Effector memory CD8-positive, alpha-beta T cell (primary cell): ENCODE measurements at places on chromosomes 6 and 20.

DNA sequence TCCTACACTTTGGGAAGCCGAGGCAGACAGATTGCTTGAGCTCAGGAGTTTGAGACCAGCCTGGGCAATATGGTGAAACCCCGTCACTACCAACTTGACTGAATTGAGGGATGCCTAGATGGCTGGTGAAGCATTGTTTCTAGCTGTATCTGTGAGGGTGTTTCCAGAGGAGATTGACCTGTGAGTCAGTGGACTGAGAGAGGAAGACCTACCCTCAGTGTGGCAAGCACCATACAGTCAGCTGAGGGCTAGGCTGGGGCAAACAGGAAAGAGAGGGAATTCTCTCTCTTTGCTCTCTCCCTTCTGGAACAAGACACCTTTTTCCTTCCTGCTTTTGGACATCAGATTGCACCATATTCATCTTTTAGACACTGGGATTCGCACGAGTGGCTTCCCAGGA, 3.7 kb upstream of the ZUP1 start:
- no peak overlapping the region for H3K27ac ChIP-seq
- no peak for DNase-seq
- no peak overlapping the region for H3K4me3 ChIP-seq
- peaks cover 8% of the 10 kb centered on the region for H3K36me3 ChIP-seq
- peaks cover 7% of the 10 kb centered on the region for H3K4me1 ChIP-seq
- H3K27me3 ChIP-seq, result peaks cover 34% of the 10 kb centered on the region

DNA sequence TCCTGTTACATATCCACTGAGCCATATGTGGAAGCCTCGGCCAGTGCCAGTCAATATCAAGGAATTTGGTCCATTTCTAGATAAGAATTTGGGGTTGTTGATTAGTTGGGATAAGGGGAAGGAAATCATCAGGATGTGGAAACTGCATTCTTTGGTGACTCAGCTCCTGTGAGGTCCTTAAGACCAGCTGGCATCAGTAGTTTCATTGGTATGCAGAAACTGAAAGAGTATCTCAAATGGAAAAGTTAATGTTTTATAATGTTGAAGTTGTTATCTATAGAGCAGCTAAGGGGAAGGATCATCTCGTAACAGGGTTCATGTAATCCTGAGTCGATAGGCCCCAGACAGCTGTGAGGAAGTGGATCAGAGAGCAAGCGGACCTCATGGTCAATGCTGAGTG, 87.9 kb upstream of the PRND start:
- no peak overlapping the region for H3K27ac ChIP-seq
- H3K4me3 ChIP-seq, result no peak overlapping the region
- peaks cover 3% of the 10 kb centered on the region for H3K4me1 ChIP-seq
- DNase-seq, result no peak

GRCh38 chr6:110944681-110945151, 13.8 kb upstream of the GTF3C6 start:
- H3K4me1 ChIP-seq, result no peaks in the 10 kb centered on the region
- DNase-seq, result no peak
- H3K4me3 ChIP-seq, result no peak overlapping the region
- no peak overlapping the region for H3K27ac ChIP-seq

DNA sequence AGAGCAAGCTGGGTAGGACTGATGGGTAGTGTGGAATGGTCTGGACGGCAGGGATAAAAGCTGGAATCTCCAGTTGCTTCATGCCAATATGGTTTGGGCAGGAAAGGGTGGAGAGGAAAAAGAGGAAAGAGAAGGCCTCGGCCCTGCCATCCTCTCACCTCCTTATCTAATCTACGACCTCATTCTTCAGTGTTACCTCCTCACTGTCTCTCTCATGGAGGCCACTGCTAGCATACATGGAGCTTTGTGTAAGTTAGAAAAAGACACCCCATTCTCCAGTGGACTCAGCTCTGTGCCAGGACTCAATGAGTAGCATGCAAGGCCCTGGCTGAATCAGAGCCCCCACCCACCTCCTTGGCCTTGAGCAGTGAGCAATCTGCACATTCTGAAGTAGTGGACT, 6.1 kb upstream of the ARID1B start:
- H3K36me3 ChIP-seq, result no peaks in the 10 kb centered on the region
- no peaks in the 10 kb centered on the region for H3K27me3 ChIP-seq
- no peak for DNase-seq
- no peak overlapping the region for H3K4me3 ChIP-seq

DNA sequence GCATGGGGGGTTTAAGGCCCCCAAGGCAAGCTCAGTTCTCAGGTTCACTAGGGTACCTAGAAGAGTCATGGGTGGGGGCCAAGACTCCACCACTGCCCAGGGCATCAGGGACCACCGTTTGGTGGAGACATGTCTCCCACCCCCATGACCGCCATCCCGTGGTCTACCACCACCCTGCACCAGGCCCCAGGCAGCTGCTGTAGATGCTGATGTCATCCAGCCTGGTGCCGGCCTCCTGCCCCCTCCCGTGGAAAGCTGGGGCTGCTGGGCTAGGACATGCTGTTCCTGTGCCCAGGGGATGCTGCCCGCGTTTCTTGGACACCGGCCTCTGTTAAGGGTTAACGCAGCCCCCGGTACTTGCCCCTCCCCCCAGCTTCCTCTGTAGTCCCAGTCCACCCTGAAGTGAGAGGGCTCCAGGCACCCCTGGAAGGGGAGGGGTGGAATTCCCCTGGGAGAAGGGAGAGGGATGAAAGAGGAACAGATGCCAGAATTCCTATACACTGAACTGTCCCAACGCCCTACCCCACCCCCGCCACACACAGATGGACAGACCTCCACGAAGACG, 587 bp downstream of the IP6K3 start:
- no peak overlapping the region for H3K4me3 ChIP-seq
- DNase-seq, result no peak
- H3K4me1 ChIP-seq, result peaks cover 4% of the 10 kb centered on the region
- H3K27me3 ChIP-seq, result peaks cover 69% of the 10 kb centered on the region

DNA sequence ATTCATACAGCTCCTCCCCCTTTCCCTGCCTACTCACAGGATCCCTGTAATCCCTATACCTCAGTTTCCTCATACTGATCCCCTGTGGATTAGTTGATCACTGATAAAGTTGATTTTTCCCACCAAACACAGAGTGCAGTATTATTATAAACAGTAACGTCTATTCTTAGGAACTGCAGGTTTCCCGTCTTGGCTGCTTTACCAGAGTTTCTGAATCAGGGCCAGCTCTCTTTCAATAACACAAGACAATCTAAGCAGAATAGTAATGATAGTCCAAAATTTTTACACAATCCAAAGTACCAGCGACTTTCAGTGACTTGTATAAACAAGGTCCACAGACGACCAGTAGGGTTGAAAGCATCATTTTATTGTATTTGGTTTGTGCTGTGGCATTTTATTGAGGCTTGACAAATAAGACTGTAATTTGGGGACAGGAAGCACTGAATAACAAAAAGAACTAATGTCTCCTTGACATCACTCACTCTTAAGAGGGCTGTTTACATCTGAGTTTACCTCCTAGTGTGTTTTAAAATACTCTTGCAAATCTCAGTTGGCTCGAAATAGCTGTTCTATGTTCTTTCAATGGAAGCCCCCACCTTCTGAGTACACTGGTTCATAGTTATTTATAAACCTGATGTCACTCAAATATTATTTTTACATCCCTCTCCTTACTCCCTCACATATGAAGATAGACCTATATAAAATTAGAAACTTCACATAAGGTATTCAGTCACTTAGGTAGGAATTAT, 6.1 kb upstream of the JARID2 start:
- H3K4me3 ChIP-seq, result no peak overlapping the region
- H3K27me3 ChIP-seq, result peaks cover 8% of the 10 kb centered on the region
- H3K27ac ChIP-seq, result no peak overlapping the region
- peaks cover 2% of the 10 kb centered on the region for H3K4me1 ChIP-seq
- DNase-seq, result no peak

GRCh38 chr20:52104546-52105441, 86.8 kb downstream of the ZFP64 start:
- peaks cover 48% of the 10 kb centered on the region for H3K27me3 ChIP-seq
- H3K36me3 ChIP-seq, result peaks cover 6% of the 10 kb centered on the region
- no peak for DNase-seq
- H3K4me1 ChIP-seq, result peaks cover 12% of the 10 kb centered on the region

- H3K27ac ChIP-seq, result peak overlapping the region; percentile 99
- H3K36me3 ChIP-seq, result peaks cover 35% of the 10 kb centered on the region
- no peaks in the 10 kb centered on the region for H3K27me3 ChIP-seq
- peak overlapping the region; percentile 98 for H3K4me3 ChIP-seq
Measured at GRCh38 chr6:26457264-26457805, 420 bp upstream of the BTN2A1 start.
